ENCODE measurements at places on chromosomes 16 and 17.

DNA sequence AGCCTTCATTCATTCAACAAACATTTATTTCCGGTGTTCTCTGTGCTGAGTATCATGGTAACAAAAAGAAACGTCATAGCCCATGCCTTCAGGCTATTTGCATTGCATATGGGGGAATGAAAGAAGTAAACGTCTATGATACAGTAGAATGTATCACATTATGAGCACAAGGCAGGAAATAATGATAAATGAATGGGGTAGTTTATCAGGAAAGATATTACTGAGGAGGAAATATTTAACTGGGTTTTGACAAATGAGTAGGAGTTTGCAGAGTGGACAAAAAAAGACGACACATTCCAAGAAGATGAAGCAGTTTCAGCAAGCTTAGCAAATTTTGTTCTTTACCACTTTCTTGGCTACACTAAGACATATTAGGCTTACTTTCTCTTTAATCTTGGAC lies 1.3 kb upstream of the KRTAP4-7 start:
- DNase-seq, result no peak

GRCh38 chr17:67514998-67515397 lies 137.9 kb downstream of the PITPNC1 start:
- DNase-seq, result no peak

DNA sequence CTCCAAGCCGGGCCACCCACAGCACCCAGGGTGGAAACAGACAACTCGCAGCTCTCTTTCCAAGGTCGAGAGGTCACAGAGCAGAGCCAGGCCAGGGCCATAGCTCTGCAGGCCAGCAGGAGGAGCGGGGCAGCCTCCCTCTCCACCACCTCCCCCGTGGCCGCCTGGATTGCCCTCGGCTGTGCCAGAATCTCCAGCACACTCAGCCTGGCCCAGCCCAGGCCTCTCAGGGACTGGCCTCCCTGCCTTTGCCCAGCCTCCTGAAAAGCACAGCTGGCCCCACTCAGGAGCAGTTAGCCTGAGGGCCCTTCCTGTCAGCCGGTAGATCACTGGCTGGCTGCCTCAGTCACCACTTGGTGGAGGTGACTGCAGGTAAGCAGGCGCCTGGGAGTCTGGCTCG lies 85.8 kb upstream of the SEC14L1 start:
- DNase-seq, result no peak

DNA sequence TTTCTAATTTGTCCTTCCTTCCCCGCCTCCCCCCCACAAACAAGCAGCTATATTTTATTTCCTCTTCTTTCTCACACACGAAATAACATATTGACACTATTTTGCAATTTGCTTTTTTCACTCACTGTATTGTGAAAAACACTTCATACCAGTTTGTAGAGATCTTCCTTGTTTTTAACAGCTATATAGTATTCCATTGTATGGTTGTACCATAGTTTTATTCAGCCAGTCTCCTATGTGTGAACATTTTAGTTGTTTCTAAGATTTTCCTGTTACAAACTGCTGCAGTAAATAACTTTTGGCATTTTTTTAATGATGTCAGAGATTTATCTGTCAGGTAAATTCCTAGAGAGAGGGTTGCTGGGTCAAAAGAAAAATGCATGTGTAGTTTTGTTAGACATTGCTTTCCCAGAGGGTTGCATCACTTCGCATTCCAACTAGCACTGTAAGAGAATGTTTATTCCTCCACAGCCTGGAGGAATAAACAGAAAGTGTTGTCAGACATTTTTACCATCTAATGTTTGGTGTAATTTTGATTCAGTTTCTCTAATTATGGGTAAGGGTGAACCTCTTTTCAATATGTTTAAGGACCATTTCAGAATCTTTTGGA lies 101.2 kb downstream of the MRTFB start:
- no peak for DNase-seq

DNA sequence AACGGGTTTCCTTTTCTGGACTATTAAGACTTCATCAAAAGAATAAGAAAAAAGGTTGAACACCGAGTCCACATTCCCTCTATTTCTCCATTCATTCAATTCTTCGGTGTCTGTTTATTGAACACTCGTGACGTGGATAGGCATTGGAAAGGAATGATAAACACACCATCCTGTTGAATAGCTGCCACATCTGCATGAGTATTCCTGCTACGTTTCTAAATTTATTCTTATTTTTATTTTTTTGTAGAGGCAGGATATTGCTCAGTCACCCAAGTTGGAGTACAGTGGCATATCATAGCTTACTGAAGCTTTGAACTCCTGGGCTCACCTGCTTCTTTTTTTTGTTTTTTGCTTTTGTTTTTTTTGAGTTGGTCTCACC lies 80.8 kb upstream of the CIBAR2 start:
- DNase-seq, result no peak

GRCh38 chr16:48350736-48351135 lies 34.5 kb downstream of the SIAH1 start:
- no peak for DNase-seq

DNA sequence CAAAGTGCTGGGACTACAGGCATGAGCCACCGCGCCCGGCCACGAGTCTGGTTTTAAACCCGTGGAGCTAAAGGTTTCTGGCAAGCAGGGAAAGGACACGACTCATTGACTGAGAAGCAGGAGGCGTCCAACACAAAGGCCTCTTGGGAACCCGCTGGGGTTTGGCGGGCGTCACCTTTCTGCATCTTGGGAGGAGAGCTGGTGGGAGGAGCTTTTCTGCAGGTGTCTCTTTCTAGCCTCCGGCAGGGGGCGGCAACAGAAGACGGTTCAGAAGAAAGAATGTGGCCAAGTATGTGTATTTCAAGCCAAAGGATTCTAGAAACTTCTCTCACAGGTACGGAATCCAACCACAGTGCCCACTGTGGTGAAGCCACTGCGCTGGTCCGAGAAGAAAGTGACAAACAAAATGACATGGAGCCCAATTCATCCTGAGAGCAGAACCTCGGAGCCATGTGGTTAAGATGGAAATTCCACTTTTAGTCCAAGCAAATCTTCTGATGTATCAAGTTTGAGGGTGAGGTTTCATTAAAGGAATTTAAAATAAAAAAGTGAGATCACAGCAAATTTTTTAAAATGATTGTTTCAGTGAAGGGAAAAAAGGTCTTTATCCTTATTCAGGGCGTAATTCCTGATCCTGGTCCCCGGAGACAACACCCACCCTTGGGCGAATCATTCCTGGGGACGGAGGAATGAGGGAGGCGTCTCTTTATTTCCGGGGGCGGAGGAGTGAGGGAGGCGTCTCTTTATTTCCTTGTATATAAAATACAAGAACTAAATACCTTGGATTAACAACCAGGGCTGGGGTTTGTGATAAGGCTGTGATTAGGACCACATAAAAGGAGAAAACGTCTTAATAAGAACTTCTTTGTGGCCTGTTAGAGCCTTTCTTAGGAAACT lies 97.6 kb downstream of the MRM3 start:
- DNase-seq, result no peak

- DNase-seq, result peak; percentile 62
Observed at GRCh38 chr16:22721511-22722100, 92.4 kb upstream of the HS3ST2 start.

DNA sequence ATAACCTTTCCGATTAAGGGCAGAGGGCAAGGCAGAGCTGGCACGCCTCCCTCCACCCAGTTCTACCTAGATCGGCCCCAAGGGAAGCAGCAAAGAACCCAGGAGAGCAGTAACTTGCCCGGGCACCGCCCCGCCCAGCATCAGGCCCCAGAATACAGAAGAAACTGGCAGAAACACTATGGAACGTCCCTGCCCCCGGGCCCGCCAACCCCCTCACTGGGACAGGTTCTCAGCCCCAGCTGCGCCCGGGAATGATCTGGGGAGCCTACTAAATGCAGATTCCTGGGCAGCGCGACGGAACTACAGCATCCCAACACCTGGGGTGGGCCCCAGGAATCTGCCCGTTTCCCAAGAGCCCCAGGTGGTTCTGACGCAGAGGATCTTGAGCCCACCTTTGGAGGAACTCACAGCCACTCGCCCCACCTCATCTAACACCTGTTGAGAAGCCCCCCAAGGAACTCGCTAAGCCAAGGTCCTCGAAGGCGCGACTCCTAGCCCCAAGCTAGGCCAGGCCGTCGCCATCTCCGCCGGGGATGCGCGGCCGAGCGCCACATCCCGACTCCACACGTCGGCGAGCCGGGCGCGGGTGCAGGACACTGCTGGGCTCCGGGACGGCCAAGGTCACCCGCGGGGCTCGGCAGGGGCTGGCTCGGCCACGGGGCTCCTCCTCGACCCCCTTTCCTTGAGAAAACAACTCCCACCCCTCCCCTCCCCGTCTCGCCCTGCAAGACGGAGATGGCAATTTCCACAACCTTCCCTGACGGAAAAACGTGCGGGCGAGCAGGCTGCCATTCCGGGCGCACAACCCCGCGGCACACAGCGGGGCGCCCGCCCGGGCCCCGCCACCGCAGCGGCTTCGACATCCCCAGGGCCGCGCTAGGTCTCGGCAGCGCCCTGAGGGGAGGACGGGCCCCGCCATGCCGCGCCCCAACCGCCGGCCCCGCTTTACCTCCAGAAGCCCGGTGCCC lies 913 bp downstream of the CDIP1 start:
- DNase-seq, result no peak

DNA sequence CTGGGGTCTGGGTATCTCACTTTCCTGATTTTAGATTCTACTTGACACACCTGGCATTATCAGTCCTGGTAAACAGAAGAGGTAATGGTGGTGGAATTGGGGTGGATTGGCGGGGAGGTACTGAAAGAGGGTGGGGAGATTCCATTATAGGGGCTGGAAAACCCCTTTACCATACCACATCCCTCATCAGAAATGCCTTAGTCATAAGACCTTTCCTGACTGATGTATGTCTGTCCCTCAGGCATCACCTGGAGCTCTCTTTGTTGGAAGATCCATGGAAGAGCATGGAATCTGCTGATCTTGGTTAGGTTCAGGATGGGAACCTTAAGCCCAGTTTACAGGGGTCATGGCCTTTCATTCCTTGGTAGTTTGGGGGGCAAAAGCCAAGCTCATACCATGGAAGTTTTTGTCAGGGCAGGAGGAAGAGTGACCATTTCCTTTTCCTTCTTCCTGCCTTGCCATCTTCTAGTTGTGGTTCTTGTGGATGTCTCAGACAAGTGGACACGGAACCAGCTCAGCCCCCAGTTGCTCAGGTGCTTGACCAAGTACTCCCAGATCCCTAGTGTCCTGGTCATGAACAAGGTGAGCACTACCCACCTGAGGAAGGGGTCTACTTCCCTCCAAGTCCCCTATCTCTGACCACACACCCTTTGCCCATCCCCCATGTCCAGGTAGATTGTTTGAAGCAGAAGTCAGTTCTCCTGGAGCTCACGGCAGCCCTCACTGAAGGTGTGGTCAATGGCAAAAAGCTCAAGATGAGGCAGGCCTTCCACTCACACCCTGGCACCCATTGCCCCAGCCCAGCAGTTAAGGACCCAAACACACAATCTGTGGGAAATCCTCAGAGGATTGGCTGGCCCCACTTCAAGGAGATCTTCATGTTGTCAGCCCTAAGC lies 3.3 kb downstream of the ERAL1 start:
- DNase-seq, result no peak

DNA sequence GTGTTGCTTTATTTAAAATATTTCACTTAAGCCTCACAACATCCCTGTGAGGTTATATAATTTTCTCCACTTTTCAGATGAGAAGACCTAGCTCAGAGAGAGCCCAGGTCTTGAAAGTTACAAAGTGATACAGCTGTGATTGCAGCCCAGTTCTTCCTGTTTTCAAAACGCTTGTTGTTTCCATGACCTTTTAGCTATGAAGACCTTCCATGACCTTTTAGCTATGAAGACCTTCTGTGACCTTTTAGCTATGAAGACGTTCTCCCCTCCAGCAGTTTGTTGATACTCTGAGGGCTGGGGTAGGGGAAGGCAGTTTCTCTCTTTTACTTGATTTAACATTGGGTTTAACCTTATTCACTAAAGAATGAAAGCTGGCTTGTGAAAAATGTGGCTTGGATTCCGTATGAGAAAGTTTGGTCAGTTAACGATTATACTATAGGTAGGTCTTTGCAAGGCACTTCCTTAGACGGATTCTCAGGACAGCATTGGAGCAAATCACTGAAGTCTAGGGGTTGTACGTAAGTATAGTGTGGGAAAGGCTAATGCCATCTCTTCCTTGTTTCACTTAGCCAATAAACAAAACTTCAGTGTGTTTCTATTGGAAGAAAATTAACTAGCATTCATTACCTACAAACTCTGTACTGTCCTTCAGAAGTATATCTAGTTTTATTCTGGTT lies 20.7 kb downstream of the PHKB start:
- DNase-seq, result no peak

DNA sequence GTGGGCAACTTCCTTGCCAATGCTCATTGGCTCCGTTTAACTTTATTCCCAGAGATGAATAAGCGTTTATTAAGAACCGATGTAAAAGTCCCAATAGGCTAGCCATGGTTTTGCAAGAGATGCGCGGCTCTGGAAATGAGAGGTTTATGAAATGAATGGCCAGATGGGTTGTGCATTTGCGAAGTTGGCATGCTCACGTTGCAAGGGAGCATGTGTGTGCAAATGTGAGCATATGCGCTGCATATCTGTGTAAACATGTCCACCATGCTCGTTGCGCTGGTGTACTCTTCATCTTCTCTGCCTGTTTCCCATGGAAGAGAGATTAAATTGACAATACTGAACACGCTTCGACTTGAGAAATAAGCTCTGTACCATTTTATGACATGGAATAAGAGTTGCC lies 848.6 kb upstream of the RBFOX1 start:
- no peak for DNase-seq

DNA sequence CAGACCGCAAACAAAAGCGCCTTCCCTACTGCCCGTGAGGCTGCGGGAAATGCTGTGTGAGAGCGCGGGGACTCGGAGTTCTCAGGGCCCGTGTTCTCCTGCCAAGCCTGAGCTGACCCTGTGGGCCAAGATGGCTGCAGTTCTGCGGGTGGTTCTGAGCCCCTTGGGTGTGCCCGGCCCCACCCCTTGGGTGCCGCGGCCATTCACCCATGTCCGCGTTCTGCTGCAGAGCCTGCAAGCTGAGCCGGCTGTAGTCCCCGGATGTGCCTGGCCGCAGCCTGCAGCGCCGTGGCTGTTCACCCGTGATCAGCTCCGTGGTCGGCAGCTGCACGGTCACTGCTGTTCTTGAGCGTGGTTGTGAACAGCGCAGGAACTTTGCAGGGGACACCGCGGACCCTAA lies 20.0 kb downstream of the ACSF3 start:
- no peak for DNase-seq

- no peak for DNase-seq
Observed at GRCh38 chr16:13816701-13817100, 103.3 kb upstream of the ERCC4 start.
